ENCODE measurements at places on chromosomes 2 and 18. TPM values are rescaled to one million over a fixed set of nuclear protein-coding genes. Genes with fewer than 3 reads are reported as not detected.

The ARPC2 gene
- 604 TPM for total RNA-seq

The GCG gene
- total RNA-seq = not detected

The SLC8A1 gene
- total RNA-seq = 1.1 TPM

The DHX57 gene
- 11.8 TPM for total RNA-seq

The BCL11A gene
- 10.8 TPM for total RNA-seq

The DCC gene
- total RNA-seq = not detected

The BMP10 gene
- total RNA-seq = not detected

The PLA2R1 gene
- total RNA-seq = 2.1 TPM
